ENCODE measurements at places on chromosomes 5 and 9.

DNA sequence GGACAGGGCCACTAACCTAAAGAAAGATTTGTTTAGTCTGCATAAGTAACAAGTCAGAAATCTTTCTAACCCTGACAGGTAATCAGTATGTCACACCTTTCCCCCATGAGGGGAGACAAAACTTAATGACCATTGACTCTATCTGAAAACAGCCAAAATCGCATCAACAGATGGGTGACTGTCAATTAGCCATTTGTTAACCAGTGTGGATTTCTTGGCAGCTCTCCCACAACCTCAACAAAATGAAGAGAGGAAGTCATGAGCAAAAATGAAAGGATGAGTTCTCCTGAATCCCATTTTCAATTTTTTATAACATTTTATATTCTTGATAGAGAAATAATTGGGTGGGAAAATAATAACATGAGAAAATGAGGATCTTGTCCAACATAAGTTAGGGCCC is 84.6 kb upstream of the SNX2 start:
- DNase-seq, result no peak

DNA sequence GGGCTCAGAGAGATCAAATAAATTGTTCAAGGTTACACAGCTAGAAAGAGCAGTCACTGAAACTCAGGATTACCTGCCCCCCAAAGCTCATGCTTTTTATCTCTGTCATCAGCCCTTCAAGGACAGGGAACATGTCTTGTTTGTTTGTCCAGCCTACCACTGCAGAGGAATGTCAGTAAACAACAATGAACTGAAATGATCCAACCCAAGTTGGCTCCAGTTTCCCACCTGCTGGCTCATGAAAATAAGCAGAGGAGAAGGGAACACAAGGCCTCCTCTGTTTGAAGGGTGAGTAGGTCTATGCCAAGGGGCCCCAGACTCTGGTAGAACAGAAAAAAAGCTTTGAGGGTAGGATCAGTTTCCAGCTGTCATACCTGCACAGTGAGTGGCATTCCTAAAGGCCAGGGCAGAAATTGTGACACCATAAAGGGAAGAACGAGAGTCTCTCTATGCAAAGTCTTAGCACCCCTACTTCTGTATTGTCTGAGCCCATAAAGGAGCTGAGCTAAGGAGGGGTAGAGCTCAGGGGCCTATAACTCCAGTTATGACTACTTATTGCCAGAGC is 115.2 kb downstream of the TRIM36 start:
- no peak for DNase-seq

DNA sequence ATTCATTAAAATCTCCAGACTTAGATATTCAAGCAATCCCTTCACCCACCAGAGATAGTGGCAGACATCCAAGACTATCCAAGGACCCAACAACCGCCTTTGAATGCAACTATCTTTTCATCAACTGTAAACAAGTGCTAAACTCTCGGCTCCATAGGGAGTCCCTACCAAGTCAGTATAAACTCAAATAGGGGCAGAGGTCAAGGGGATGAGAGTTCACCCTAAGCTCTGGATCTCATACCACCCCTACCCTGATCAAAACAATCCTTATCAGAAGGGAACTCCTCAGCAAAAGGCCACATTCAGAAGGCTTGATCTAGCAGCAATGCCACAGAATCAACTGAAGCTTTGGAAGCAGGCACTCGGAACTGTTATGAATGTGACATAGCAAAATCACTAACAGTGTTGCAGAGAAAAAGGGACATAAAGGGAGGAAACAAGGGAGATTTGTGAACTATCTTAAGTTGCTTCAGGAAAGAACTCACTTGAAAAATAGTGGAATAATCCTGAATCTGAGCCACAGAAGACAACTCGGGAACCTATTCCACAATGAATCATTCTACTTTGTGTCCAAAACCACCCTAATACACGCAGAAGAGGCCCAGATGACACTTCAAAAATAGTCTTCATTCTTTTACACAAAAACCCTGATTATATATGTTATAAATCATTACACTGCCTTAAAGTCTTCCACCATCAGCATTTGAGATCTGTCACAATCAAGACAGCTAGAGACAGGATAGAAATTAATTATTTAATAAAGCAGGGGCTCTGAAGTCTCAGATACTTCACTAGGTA is 49.8 kb downstream of the NR6A1 start:
- DNase-seq, result peak; percentile 54

GRCh38 chr9:89342213-89342612 is 23.9 kb downstream of the SECISBP2 start:
- no peak for DNase-seq

DNA sequence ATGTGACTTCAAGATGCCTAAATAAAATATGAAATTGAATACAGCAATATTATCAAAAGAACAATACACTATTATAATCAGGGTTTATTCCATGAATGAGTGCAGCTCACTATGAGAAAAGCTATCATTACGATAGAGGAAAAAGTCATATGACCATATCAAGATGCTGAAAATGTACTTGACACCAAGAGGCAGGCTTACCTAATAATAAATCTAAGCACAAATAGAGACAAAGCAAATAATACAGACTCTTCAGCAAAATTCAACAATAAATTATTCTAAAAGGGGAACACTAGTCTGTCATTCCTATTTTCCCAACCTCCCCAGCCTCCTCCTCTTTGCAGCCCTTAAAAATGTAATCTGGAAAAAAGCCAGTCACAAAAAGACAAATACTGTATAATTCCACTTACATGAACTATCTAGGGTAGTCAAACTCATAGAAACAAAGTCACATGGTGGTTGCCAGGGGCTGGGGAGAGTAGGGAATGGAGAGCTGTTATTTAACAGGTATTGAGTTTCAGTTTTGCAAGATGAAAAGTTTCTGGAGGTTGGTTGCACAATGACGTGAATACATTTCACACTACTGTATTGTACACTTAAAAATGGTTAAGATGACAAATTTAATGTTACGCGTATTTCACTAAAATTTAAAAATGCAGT is 148.4 kb downstream of the NFIB start:
- DNase-seq, result no peak

- DNase-seq, result peak; percentile 6
Measured at GRCh38 chr9:121744002-121744686, 92.7 kb downstream of the DAB2IP start.

DNA sequence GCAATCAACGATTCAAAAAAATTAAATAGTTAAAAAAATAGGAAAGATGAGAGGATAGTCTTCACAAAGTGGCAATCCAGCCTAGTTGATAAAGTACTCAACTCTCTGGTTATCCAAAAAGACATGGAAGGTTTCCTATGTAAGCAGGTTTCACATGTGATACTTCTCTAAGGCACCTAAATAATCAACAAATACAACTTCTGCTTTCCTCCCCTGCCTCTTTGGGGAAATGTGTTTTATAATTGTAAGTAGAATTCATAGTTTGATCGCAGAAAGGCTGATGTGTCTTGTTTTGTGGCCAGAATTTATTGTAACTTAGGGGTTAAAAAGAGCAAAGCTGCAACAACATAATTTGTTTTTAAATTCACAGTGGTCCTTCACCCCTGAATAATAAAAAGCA is 855.5 kb upstream of the DMAC1 start:
- DNase-seq, result no peak

GRCh38 chr9:82934949-82935348 is 128.0 kb downstream of the RASEF start:
- DNase-seq, result peak; percentile 78

GRCh38 chr5:169554251-169554650 is 29.3 kb upstream of the SPDL1 start:
- no peak for DNase-seq

- DNase-seq, result peak; percentile 47
Measured at GRCh38 chr9:78601957-78602565, 305.1 kb downstream of the PSAT1 start.

GRCh38 chr5:85604378-85604777 is 1013.4 kb upstream of the COX7C start:
- no peak for DNase-seq

DNA sequence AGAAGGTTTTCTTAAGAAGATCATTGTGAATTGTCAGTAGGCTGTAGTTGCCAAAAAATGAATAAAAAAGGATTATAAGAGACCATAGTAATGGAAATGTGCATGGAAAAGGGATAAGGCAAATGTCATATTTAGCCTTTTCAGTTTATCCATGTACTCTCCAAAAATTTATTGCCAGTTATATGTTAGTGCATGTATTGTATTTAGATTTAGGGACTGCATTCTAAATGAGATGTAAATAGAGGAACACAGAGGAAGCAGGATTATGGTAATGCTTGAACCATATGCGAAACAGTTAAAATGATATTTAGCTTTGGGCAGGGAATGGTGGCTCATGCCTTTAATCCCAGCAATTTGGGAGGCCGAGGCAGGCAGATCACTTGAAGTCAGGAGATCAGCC is 33.0 kb downstream of the DDX46 start:
- no peak for DNase-seq

GRCh38 chr5:17929171-17929570 is 294.9 kb downstream of the TAF11L14 start:
- DNase-seq, result no peak

- no peak for DNase-seq
Measured at GRCh38 chr9:76433406-76433805, 25.6 kb upstream of the GCNT1 start.

GRCh38 chr9:6802926-6803325 is 45.2 kb downstream of the KDM4C start:
- DNase-seq, result no peak

GRCh38 chr5:17206021-17206420 is 11.4 kb upstream of the BASP1 start:
- no peak for DNase-seq

- DNase-seq, result no peak
Measured at GRCh38 chr5:54637654-54638053, 120.1 kb downstream of the SNX18 start.

GRCh38 chr9:6054280-6055099 is 39.1 kb upstream of the RANBP6 start:
- peak; percentile 30 for DNase-seq

DNA sequence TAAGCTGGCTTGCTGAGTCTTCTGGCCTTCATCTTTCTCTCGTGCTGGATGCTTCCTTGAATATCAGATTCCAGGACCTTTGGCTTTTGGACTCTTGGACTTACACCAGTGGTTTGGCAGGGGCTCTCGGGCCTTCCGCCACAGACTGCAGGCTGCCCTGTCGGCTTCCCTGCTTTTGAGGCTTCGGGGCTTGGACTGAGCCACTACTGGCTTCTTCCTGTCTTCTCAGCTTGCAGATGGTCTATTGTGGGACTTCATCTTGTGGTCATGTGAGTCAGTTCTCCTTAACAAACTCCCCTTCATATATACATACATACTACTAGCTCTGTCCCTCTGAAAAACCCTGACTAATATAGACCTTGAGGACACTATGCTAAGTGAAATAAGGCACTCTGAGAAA is 78.3 kb upstream of the SSBP2 start:
- DNase-seq, result no peak

DNA sequence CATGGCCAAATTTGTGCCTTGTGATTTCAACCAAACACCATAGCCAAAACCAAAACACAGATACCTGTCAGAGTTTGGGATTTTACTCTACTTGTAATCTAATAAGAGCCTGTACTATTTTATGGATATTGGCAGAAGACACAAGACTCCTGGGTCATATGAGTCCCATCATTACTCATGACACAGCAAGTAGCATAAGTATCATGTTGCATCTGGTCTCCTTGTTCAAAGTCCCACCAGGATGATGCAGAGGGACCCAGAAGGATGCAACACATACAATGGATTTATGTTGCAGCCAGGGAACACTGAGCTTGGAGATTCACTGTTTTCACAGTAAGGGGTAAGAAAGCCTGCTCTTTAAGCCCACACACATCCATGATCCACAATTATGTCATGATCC is 13.2 kb upstream of the ACO1 start:
- no peak for DNase-seq

GRCh38 chr9:20331095-20331685 is 291.1 kb downstream of the MLLT3 start:
- no peak for DNase-seq

DNA sequence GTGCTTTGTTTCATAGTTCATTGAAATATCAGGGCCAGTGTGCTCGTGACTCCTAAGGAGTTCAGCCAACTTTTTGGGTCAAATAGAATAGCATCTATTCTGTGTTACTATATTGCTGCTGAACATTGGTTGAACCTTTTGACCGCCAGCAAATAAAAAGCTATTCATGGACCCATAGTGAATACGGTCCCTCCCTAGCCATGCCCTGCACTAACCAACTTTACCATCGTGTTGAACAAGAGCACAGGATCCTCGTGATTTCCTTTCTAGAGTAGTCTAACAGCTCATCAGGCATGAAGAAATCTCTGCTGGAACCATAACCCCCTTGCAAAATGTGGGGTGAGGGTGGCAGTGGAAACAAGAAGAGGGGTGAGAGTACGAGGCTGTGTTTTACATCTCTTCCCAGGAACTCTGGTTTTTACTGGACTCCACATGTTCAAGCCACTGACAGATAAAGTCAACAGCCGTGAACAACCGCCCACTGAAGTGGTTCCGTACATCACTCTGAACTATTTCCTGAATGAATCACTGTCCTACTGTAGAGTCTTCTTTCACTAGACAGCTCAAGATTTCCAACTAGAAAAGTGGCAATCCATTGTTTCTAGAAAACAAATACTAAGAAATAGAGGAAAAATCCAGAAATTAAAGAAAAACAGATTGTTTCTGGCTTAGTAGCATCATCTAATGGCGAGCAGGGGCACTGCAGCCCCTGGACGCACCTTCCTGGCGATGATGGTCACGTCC is 70.1 kb upstream of the SPATA31E1 start:
- no peak for DNase-seq

- DNase-seq, result no peak
Measured at GRCh38 chr9:90300611-90301276, 341.9 kb downstream of the DIRAS2 start.

DNA sequence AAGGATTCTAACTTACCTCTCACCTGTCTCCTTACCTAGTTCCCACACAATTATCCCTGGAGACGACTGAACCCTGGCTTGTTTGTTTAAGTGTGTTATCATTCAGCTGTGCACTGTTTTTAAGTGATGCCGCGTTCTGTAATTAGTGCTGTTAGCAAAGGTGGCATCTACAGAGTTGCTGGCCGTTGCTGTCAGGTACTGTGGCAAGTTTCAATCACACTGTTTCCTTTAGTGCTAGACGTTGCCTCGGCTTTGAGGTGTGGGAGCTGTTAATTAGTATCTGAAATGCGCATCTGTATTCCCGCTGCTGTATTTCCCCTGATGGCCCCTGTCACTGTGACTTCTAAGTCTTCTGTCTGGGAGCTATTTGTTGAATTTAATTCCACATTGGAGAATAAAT is 193.8 kb upstream of the GAS1 start:
- no peak for DNase-seq

GRCh38 chr9:121652021-121652837 is 795 bp downstream of the DAB2IP start:
- no peak for DNase-seq

DNA sequence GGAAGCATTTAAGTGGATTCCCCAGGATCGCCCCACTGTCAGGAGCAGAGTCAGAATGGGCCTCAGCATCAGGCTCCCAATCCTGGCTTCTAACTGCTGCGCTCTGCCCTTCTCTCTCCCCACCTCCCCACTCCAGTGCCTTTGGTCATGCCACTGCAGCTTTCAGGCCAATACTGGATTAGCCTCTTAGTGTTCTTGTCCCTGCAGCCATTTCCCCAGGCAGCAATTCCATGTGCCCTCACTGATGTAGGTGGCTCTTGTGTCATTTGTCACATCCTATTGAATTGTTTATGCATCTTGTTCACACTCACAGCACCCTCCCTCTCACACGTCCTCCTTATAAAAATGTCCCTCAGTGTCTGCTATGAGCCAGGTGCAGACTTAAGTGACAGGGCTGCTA is 544.2 kb upstream of the DAP start:
- no peak for DNase-seq
